ENCODE measurements at places on chromosomes 4 and X.

DNA sequence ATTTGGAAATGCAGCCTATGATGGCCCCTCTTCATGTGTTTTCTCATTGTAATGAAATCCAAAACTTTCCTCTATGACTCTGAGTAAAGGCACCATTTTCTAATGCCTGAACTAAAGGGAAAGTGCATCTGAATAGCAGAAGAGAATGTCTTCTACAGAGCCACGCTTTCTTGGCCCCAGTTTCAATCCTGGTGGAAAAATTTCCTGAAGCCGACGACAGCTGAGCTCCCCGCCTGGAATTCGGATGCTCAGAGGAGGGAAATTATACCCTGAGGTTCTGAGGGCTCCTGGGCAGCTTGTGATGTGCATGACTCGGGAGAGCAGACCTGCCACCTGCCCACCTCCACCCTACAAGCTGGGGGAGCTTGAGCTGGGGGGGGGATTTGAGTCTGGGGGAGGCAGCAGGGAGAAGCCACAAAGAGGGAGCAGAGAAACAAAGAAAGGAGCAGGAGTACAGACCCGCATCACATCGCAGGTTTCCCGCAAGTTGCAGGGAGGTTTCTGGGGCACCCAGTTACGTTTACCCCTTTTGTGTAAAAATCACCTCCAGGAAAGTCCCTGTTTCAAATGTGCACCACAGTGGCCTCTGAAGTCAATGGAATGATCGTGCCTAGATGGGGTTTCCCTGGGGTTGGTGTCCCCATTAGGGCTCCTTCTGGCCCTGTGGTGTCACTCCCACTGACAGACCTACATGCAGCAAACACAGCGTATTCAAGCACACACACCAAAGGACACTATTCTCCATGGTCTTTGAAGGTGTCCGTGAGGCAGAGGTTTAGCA lies 145.6 kb upstream of the RBPJ start:
- peak; percentile 55 for DNase-seq

GRCh38 chrX:108456971-108457477 lies 17.4 kb downstream of the COL4A5 start:
- no peak for DNase-seq

GRCh38 chrX:24876530-24877287 lies 139.1 kb downstream of the ARX start:
- DNase-seq = no peak

DNA sequence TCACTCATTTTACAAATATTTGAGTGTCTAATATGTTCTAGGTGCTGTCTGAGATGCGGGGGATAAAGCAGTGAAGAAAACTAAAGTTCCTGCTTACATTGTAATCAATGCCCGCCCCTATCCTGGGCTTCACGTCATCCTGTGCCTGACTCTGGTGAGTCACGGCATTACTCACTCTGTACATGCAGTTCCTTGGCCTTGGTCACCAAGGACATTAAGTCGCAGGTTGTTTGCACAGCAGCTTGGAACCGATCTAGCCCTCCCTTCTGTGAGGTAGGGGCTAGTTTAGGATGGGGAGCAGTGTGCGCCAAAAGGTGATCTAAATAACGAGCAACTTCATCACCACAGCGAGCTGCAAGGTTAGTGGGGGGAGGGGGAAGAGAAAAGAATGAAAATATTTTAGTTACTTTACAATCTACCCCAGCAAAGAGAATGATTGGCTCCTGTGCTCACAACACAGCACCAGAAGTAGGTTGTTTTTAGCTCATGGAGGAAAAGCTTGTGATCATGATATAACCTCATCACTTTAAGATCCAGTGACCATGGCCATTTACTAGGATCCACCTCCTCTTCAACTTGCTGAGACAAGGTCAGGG lies 48.0 kb upstream of the HDAC8 start:
- DNase-seq = no peak

DNA sequence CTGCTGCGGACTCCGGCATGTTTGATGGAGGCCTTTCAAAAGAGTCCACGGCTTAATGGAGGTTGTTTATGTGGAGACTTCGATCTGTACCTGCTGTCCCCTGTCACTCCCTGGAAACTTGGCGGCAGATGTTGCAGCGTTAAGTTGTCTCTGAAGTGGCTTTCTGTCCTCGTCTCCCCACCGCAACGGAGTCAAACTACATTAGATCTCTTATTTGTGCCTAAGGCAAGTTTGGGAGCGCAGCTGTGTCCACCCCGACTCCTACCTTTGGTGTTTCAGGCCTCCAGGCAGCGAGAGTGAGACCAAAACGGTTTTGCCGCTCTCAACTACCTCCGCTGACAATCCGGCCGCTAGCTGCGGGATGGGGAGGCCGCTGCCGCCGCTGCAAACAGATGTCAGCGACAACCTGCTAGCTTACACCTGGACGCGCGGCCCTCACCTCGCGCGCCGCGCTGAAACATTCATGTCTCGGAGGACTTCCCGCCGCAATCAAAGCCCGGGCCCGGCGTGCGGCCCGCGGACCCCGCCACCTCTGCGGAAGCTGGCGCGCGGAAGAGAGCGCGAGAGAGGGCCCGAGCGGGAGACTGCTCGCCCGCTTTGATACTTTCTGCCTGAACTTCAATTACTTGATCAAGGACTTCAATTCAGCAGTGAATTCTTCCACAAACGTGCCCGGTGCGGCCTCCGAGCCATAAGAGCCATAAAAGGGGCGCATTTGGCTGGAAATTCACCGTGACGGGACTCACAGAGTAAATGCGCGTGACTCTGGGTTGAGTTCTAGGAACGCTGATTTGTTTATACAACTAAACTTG lies 108.4 kb downstream of the ANTXR2 start:
- no peak for DNase-seq

DNA sequence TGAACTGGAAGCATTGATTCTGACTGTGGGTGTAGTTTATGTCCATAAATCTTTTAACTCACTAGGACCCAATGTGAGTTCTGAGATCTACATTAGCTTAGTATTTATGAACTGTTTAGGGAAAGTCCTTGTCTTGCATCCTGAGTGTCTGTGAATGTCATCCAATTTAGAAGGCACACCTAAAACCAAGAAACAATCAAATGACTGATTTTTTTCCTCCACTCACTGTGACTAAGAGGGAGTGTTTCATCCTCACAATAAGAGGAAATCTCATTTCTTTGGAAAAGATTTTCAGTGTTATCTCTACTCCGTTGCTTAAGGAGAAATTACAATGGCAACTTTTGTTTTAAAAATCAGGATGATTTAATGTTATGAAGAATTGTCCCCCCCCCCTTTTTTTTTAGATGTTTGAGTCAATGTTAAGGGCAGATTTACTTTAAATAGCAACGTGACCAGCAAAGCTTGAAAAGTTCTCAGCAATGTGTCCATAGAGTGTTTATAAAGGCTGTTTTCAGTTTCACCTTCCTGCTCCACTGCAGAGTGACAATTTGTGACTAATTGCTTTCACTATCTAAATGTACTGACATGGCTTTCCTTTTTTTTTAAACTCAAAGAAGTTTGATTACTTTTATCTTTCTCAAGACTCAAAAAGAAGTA lies 173.0 kb downstream of the SPCS3 start:
- peak; percentile 35 for DNase-seq

DNA sequence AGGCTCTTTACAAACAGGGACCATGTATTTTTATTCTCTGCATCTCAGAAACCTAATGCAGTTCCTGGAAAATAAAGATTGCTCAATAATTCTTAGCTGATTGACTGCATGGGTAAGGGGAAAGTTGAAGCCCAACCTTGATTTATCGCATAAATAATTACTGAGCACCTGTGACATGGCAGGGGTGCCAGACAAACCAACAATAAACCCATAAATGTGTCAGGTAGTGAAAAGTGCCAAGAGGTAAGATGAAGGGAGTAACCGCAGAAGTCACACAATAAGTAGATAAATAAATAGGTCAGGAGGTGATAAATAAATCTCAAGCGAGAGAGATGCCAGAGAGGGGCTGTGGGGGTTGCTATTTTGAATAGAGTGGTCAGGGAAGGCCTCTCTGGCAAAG lies 20.1 kb upstream of the AP1S2 start:
- DNase-seq = no peak

DNA sequence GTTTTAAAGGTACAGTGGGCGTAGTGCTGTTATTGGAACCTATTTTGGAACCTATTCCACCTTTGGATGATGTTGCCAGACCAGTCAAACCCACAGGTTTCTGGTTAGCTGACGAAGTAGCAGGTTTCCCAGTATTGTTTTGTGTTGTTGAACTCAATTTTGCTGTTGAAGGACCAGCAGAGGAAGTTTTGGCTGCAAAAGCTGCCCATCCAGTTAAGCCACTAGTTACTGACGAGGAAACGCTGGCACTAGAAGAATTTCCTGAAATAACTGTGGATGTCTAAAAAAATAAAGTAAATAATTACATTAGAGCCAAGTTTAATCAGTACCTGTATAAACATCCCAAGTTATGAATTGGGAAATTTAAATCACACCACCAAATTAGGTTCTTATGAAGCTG lies 25.5 kb downstream of the INTS12 start:
- no peak for DNase-seq

- no peak for DNase-seq
These were observed 424.5 kb upstream of the PCDH7 start for GRCh38 chr4:30295652-30296051.

- DNase-seq = no peak
These were observed 47.2 kb upstream of the RASGEF1B start for GRCh38 chr4:81518762-81519426.

DNA sequence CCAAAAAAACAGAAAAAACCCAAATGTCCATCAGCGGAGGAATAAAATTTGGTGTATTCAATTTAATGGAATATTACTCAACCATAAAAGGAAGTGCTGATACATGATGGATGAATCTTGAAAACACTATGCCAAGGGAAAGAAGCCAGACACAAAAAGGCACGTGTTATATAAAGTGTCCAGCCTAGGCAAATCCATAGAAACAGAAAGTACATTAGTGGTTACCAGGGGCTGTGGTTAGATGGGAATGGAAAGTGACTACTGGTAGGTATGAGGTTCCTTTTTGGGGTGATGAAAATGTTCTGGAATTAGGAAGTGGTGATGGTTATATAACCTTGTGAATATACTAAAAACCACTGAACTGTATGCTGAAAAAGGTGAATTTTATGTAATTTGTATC lies 3.5 kb upstream of the CDKL2 start:
- no peak for DNase-seq
